Bronchial epithelial cell (primary cell): ENCODE measurements at places on chromosomes 12 and 14. TPM values are rescaled to one million over a fixed set of nuclear protein-coding genes. Genes with fewer than 3 reads are reported as not detected.

FAM90A1 gene
- not detected in 2 replicates for total RNA-seq

TMCC3 gene
- total RNA-seq, result 5.8 and 8.8 TPM in 2 replicates

DNA sequence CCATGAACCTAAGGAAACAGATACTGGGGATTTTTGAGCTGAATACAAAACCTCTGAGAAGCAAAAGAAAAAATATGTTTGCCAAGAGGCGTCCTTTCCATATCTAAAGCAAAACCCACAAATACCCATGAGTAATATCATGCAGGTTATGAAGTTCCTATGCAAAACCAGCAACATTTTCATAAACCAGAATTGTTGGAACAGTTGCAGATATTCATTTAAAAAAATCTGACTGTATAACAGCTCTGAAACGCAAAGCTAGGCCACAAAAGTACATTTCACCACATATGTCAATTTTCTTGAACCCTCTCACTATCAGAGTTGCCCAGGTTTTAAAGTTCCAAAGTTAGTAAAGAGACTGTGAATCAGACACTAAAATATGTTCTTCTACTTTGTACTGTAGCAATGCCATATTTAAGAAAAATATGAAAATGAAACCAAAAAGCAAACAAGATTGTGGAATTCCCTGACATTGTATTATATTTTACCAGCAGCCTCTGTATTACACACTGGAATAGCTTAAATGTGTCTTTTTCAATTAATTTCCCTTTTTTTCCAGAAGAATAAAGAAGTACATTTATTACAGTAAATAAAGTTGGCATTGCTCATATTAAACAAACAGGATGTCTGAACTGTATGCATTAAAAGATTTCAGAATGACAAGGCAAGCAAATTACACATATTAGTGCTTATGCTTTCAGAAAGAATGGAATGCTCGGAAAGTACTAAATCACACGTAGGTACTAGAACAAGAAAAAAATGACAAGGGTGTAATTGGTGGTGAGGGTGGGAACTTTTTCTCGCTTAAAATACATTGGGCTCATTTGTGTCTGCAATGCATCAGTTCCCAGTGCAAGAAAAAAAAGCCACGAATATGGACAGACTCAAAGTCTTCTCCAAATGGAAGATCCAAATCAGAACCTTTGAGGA lies 33.6 kb upstream of the HIF1A start:
- DNase-seq, result peak; percentile 68

DNA sequence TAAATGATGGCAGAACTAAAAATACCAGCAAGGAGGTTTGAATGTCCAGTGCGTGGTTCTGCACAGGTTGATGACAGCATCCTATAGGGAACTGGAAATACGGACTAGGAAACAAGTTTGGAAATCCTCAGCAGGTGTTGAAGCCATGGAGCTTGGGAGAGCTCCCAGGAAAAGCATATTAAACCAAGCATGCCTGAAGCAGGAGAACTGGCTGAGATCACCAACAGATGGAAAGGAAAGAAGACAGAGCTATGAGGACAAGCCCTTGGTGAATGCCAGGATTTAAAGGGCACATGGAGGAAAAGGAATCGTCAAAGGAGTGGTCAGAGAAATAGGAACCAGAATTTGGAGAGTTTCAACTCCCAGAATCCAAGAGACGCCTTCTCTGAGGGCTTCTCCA lies 21.2 kb upstream of the ELK3 start:
- no peak for DNase-seq

DCN gene
- total RNA-seq, result 2.7 and 32.6 TPM in 2 replicates

CLEC12A gene
- not detected in 2 replicates for total RNA-seq

- no peak for DNase-seq
These were observed 51.2 kb upstream of the AEBP2 start for GRCh38 chr12:19388131-19388549.
